T1000 (cell line): ENCODE measurements at places on chromosomes 6 and 20.

DNA sequence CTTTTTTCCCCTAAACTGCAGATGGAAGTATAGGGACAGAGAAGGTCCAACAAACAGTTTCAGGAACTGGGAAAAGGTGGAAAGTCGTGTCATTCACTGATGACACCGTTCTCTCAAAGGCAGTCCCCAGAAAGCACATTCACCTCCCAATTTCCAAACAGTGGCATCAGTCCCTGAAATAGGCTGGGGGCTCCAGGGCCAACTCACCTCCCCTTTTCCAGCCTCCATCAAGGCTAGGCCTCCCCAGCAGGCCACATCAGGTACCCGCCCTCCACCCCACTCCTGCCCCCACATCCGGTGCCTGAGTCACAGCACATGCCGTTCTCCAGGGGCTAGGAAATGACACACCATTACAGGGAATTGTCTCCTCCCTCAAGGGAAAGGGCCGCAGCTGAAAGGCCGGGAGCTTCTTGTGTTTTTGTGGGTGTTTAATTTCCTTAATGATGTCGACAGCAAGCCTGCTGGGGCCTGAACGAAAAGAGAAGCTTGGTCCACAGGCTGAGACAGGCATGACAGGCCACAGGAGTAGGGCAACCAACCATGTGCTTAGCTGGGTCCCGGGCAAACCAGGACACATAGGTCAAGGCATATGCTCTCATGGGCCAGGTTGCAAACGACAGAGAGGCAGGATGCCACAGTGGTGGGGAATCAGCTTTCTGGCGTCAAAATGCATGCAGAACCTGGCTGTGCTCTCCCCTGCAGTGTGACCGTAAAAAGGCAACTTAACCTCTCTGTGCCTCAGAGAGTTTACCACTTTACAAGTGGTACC is 39.2 kb downstream of the ZMYND8 start:
- DNase-seq = peak; percentile 81

- peak; percentile 70 for DNase-seq
These were observed 661.6 kb downstream of the DHX35 start for GRCh38 chr20:39623584-39624234.

- DNase-seq = no peak
These were observed 257.1 kb upstream of the TAB2 start for GRCh38 chr6:149060300-149060984.

DNA sequence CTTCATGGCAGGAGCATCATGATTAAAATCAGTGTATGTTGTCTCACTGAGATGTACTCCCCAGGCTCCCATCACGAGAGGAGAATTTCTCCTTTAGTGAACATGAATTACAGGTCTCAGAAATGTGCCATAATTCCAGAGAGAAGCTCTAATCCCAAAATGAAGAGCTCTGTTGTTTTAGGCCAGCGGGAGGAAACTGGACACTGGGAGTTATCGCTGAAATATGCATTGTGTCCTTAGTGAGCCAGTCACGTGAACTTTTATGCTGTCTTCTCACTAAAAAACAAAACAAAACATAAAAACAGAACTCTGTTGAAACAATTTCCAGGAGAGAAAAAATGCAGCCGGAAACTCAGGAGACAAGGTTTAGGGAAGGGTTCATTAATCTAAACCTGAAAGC is 315.7 kb upstream of the NT5E start:
- no peak for DNase-seq

- DNase-seq = no peak
These were observed 193.1 kb downstream of the DLL1 start for GRCh38 chr6:170097505-170098427.

DNA sequence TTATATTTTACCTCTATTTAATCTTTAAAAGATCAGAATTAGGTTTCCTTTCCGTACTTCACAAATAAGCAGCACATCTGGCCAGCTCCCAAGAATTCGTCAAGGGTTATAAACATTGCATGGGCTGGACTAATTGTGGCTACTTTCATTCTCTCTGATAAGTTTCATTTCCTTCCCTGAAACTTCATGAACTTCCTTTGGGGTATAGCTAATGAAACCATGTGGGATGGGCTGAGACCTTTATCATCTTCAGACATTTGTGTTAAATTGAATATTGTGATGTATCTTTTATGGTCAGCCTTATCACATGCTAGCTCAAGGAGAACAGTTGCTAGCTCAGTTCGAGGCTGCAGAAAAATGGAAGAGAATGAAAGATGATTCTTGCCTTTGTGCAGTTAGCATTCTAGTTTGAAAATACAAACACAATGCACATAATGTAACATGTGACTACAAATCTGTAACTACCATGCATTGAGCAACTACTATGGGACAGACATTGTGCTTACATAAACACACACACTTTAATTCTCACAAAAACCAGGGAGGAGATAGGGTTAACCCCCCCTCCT is 1.7 kb upstream of the GMPR start:
- DNase-seq = no peak

DNA sequence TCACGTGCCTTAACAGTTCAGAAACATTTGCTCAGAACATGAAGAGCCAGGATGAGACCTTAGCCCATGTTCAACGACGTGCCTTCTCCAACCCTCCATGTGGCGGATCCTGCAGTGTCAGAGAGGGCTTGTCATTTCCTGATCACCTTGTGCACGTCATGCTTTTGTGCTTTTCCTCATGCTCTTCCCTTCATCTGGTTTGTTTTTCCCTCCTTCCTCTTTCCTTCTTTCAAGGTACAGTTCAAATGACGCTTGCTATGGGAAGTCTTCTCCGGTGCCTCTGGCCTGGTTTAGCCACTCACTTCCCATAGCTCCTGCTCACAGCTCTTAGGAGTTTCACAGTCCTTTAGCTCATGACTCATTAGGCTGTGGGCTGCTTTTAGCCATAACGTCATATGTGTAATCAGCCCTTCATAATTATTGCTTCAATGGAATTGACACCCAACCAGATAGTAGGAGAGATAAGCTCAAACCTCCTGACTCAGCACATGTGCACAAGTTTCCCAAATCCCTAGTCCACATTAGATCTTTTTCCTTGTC is 102.7 kb upstream of the CNKSR3 start:
- no peak for DNase-seq

- peak; percentile 67 for DNase-seq
These were observed at the start of gene PLCB4 for GRCh38 chr20:9068841-9069663. PLCB4 (plus strand) TSS chr20:9069087; CDS start chr20:9307815, 238,728 bp downstream.

- DNase-seq = no peak
These were observed 37.5 kb upstream of the NOX3 start for GRCh38 chr6:155493026-155493693.

DNA sequence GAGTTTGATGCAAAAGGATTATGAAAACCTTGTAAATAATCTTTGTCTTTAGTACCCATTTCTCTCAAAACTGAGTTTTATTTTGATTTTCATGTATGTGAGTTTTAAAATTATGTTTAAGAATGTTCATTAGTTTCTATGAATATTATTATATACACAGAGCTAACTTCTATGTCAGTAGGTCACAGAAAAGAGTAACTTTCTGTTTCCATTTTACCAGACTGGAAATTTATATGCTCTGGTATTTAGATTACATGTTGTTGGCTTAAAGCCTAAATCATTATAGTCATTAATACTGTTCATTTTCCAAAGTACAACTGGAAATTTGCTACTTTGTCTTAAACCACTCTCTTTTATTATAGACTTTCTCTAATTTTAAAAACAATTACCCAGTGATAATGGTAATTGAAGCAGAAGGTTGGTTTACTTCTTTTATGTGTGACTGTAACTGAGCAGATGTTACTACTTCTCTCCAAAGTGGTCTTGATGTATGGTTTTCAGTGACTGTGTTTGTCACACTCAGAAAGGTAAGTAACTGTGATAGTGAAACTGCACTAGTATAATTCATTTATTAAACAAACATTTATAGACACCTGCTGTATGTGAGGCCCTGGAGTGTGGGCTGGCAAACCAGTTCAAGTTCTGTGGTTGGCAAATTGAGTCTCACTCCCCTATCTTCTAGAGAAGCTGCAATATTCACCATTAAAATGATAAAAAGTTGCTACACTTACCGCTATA is 13.2 kb downstream of the CRYBG1 start:
- DNase-seq = no peak

- no peak for DNase-seq
These were observed 104.9 kb upstream of the NXT1 start for GRCh38 chr20:23245553-23246181.

GRCh38 chr6:43875849-43876572 is 106.0 kb downstream of the VEGFA start:
- no peak for DNase-seq

GRCh38 chr6:57182017-57182432 is 9.9 kb downstream of the BAG2 start:
- DNase-seq = no peak
